ENCODE measurements at places on chromosomes 7 and 10. TPM values are rescaled to one million over a fixed set of nuclear protein-coding genes. Genes with fewer than 3 reads are reported as not detected.

The IKZF1 gene
- not detected for total RNA-seq

The VIPR2 gene
- 0.06 TPM for total RNA-seq

The OPALIN gene
- not detected for total RNA-seq

The COL28A1 gene
- total RNA-seq = 0.97 TPM

The GRID1 gene
- total RNA-seq = 0.22 TPM

The NUTM2A gene
- 0.13 TPM for total RNA-seq

The ZP3 gene
- 14.0 TPM for total RNA-seq

The ANKRD61 gene
- 0.84 TPM for total RNA-seq
